ENCODE measurements at places on chromosomes 2 and 18.

GRCh38 chr18:1585881-1586488 lies 681.3 kb downstream of the ADCYAP1 start:
- no peak for DNase-seq

DNA sequence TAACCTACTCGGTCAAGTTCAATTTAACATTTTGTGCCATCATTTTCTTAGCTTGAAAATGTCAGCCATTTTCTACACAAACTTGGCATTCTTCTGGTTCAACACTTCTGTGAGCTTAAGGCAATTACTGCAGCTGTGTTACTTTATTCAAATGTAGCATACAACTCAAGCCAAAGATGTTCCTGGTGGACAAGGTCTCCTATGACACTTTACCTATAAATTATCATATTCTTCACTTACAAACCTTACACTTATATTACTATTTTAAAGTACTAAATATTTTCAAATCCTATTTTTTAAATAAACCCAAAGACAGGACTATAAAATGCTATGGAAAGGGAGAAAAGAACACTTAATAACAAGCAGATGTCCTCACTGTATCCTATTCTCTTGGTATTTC lies 1045.3 kb downstream of the TSN start:
- DNase-seq, result no peak

DNA sequence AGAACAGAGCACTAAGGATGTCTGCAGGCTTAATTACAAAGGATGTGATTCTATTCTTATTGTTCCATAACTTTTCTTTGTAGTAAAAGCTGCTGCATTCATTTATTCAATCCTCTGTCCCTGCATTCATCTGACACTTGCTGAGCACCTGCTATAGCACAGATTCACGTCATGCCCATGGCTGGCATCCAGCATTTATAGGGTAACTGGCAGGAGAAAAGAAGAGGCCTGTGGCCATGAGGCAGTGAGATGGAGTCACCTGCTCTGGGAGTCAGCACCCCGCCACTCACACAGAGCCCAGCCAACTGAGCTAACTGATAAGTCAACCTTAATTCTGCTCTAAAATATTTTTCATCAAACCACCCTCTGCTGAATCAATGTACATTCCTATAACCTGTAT lies 18.3 kb upstream of the CDC42EP3 start:
- DNase-seq, result no peak

- DNase-seq, result no peak
Measured at GRCh38 chr2:167292430-167293171, 404.3 kb downstream of the XIRP2 start.

- DNase-seq, result no peak
Measured at GRCh38 chr2:199378948-199379650, 78.6 kb downstream of the SATB2 start.

DNA sequence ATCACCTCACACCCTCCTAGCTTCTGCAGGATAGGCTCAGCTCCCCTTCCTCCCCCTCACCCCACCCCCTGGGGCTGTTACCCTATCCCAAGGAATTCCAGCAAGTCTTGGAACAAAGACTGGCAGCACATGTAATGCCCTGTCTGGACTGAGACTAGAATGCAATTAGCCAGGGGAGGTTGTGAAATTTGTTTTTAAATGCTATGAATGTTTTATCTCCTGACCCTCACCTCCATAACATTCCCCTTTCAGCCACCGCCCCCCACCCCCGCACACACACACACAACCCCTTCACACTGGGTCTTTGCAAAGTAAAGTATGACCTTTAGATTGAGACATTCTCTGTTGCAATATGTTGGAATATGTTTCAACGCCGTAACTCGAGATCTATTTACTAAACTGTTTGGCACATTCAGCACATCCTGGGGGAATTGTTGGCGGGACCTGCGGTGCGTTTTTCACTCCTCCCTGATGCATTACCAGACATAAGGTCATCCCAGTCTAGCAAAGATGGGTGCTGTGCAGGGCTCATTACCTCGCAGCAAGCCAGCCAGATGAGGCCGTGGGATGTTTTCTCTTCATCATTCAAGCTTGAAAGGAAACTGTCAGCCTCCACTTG lies 290.7 kb upstream of the SLC14A2 start:
- no peak for DNase-seq

DNA sequence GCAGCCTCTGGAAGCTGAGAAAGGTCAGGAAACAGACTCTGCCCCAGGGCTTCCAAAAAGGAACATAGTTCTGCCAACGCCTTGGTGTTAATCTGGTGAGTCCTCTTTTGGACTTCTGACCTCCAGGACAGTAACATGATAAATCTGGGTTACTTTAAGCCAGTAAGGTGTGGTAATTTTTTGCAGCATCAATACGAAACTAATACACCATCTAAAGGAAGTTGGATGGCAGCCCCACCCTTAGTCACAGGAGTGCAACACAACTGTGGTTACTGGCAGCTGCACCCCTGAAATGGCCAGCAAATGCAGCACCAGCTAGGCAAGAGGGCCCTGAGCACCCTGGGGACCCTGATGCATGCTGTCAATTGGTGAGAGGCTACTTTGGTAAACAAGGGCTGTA lies 25.8 kb downstream of the CREG2 start:
- no peak for DNase-seq

DNA sequence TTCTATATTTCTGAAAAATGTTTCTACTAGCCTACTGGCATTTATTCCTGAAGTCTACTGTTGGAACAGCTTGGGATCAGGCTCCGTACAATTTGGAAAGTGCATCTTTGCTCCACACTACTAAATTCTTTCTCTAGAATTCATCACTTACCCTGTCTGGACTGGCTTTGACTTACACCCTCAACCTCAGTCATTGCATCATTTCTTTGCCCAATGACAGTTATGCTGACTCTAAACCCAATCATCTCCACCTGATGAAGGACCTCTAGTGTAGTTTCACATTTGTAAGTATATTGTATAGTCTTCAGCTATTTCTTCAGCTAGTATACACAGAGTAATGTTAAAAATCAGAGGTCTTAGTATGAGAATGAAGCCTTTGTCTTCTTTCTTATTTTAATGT lies 359.6 kb upstream of the MC4R start:
- DNase-seq, result no peak

GRCh38 chr2:232896111-232896510 lies 26.0 kb downstream of the SNORC start:
- no peak for DNase-seq

DNA sequence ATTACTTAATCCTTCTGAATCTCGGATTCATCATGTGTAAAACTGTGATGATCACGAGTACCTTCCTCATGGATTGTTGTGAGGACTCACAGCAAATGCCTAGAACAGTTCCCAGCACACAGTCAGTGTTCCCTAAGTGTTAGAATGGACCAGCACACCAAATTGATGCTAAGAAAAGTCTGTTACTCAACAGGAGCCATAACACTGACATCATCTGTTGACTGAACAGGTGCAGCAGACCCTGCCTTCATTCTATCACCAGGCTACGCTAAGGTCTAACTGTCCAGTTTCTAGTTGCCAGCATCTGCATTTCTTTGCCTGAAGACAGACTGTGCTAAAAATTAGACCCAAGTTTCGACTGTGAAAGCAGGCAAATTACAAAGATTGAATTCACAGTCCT lies 18.6 kb downstream of the DTNB start:
- no peak for DNase-seq

- no peak for DNase-seq
Measured at GRCh38 chr2:69168144-69168813, 155.3 kb downstream of the ANTXR1 start.

DNA sequence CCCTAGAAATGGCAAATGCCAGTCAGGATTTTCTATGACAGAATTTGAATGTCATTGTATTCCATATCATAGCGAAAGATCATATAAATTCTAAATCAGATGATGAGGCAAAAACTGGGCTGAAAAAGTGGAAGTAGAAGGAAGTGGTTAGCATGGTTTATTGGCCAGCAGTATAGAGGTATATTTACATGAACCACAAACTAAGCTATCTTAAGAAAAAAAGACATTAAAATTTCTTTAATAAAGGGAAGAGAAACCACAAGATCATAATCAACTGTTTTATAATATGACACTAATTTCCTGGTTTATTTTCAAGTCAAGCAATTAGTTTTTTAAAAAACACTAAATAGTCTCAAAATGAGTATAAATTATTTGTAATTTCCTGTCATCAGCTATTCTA lies 123.2 kb upstream of the LRP1B start:
- DNase-seq, result no peak

DNA sequence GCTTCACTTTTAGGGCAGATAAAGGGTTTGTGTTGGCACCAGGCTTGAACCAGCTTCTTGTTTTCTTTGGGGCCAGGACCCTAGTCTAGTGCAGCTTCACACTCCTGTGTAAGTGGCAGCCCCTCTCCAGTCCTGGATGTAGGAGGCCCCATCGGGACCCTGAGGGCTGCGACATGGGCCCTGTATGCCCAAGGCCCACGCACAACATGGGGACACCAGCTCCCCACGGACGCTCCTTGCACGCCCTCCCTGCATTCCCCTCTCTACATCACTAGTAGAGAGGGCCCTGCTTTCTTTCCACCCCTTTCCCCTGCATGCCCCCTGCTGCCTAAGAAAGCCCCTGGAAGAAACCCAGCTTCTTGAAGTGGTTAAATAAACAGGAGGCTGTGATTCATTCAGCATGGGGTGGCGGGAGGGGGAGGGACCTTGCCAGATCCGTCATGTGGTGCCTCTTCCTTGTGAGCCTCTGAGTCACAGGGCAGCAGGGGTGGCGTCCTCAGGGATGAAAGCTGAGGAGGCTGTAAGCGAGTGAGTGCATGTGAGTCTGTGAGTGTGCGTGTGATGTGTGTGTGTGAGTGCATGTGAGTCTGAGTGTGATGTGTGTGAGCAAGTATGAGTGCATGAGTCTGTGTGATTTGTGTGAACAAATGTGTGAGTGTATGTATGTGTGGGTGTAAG lies 42.5 kb downstream of the COPS8 start:
- DNase-seq, result no peak

- no peak for DNase-seq
Measured at GRCh38 chr2:145090841-145091761, 571.2 kb upstream of the ZEB2 start.

- DNase-seq, result no peak
Measured at GRCh38 chr2:187210726-187211125, 237.3 kb downstream of the CALCRL start.

GRCh38 chr18:23071285-23071684 lies 64.0 kb upstream of the CABLES1 start:
- DNase-seq, result peak; percentile 73

DNA sequence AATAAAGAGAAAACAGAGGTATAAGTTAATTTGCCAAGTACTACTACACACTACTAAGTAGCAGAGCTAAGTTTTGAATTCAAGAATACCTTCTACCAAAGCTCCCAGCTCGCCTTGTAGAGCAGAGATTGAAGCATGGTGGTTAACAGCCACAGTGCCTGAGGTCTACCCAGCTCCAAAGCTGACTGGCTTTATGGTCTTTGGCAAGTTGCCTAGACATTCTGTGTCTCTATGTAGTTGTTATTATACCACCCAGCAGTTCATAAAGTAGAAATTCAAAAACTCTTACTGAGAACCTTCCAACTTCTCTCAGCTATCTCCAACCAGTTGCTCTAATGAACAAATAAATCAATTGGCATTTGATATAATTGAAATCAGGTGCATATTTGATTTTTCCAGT lies 87.8 kb downstream of the PDE11A start:
- DNase-seq, result no peak

DNA sequence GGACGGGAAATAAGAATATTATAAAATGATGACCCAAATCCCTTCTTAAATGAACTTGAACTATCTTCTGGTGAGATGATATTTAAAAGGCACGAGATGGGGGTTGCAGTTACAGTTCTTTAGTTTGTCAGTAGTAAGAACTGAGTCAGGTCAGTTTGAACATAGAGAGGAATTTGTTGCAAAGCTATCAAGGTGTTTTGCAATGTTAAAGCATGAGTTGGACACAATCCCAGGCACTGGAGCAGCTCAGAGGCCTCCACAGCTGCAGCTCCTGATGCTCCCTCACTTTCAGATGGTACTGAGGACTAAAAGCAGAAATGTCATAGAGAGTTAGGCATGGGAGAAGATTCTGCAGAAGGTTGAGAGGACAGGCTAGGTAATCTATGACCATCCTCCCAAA lies 236.0 kb downstream of the BCL2 start:
- no peak for DNase-seq

- DNase-seq, result no peak
Measured at GRCh38 chr2:183390109-183390508, 265.9 kb downstream of the NUP35 start.

DNA sequence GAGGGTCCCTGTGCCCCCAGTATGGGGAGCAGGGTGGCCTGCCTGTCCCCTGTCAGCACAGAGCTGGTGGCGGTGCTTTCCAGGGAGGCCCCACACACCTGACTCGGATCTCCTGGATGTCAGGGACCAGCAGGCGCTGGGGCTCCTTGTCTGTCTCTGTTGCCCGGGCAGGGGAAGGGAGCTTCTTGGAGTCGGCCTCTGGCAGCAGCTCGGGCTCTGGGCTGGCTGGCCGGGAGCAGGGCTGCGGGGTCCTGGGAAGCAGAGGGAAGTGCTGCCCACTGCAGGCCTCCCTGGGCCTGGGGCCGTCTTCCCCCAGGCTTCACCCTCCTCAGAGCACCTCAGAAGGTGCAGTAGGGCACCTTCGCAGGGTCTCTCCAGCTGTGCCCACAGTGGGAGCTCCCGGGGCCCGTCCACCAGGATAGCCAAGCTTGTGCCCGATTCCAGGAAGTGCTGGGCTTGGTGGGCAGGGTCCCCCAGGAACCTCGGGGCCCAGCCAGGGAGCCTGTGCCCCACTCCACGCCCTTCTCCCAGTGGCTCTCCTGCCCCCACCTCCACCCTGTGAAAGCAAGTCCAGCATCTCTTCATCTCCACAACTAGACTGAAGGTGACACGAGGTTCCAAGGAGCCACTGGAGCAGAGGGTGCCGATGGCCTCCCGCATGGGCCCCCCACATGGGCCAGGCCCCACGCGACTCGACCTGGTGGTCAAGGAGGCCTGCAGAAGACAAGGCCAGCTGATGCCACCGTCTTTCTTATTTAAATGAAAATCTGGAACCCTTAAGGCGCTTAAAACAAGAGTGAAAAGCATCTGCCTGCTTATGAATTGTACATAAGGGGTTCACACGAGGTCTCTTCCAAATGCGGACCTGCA lies 28.2 kb downstream of the AQP12A start:
- DNase-seq, result no peak

Data from effector CD4-positive, alpha-beta T cell (primary cell).